ENCODE measurements at places on chromosomes 6 and 20. TPM values are rescaled to one million over a fixed set of nuclear protein-coding genes. Genes with fewer than 3 reads are reported as not detected.

Gene FOXS1
- not detected for total RNA-seq

Gene CST2
- not detected for total RNA-seq

Gene KIAA1755
- not detected for total RNA-seq

Gene TTK
- 0.87 TPM for total RNA-seq

Gene TRIM10
- not detected for total RNA-seq

Gene PXDC1
- total RNA-seq: 0.28 TPM

Gene GFRAL
- not detected for total RNA-seq

Gene RIPPLY2
- total RNA-seq: not detected

Gene KCNG1
- total RNA-seq: not detected

Gene CRISP3
- not detected for total RNA-seq

Gene LPIN3
- total RNA-seq: not detected

Gene MEP1A
- total RNA-seq: not detected

Gene AMD1
- 113 TPM for total RNA-seq

Gene PTCRA
- total RNA-seq: not detected

Gene C4B
- total RNA-seq: 4.6 TPM

Gene C6orf141
- not detected for total RNA-seq

Gene CRISP2
- total RNA-seq: not detected

Gene SLC24A3
- total RNA-seq: 5.5 TPM

Gene CTCFL
- total RNA-seq: not detected

Gene IGF2R
- 208 TPM for total RNA-seq

Gene PREP
- 30.0 TPM for total RNA-seq

Gene LRFN2
- total RNA-seq: 3.6 TPM

Gene SOBP
- 0.16 TPM for total RNA-seq

Gene HNF4A
- total RNA-seq: not detected

Gene SALL4
- total RNA-seq: 0.33 TPM

Gene PLAGL2
- 13.5 TPM for total RNA-seq

Gene KHDRBS2
- total RNA-seq: 0.15 TPM

Gene SEL1L2
- not detected for total RNA-seq

Gene SPATA25
- not detected for total RNA-seq

Gene HAO1
- total RNA-seq: not detected

Gene TFAP2A
- total RNA-seq: not detected

Gene ZKSCAN8
- total RNA-seq: 39.2 TPM

Gene EPPIN
- total RNA-seq: not detected

Gene AFG1L
- total RNA-seq: 4.8 TPM

Gene POPDC3
- not detected for total RNA-seq

Gene COL12A1
- total RNA-seq: not detected

Gene CLPSL1
- total RNA-seq: not detected

Gene ULBP1
- total RNA-seq: not detected

Gene RIMS4
- total RNA-seq: not detected

Gene CDSN
- total RNA-seq: not detected

Gene SIM1
- not detected for total RNA-seq

Gene CALHM4
- not detected for total RNA-seq

Gene ADGRG6
- not detected for total RNA-seq

Gene C4A
- total RNA-seq: 5.4 TPM

Measured in natural killer cell (primary cell).